ENCODE measurements at places on chromosomes 2 and 18. TPM values are rescaled to one million over a fixed set of nuclear protein-coding genes. Genes with fewer than 3 reads are reported as not detected.

Gene LYPD6
- not detected for total RNA-seq

Gene ASIC4
- not detected for total RNA-seq

Gene ACOXL
- total RNA-seq, result not detected

Gene MTERF4
- 38.6 TPM for total RNA-seq

All from activated naive CD4-positive, alpha-beta T cell treated with anti-CD3 and anti-CD28 coated beads for 36 hours (primary cell).